ENCODE measurements at places on chromosomes 7 and 10.

DNA sequence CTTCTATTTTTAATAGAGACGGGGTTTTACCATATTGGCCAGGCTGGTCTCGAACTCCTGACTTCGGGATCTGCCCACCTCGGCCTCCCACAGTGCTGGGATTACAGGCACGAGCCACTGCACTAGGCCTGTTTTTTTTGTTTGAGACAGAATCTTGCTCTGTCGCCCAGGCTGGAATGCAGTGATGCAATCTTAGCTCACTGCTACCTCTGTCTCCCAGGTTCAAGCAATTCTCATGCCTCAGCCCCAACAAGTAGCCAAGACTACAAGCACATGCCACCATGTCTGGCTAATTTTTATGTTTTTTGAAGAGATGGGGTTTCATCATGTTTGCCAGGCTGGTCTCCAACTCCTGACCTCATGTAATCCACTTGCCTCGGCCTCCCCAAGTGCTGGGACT is 73.7 kb downstream of the TYW1B start:
- H3K4me1 ChIP-seq, result no peaks in the 10 kb centered on the region
- no peaks in the 10 kb centered on the region for H3K27me3 ChIP-seq
- no peaks in the 10 kb centered on the region for H3K36me3 ChIP-seq
- H3K4me3 ChIP-seq, result no peak overlapping the region
- DNase-seq, result no peak
- no peak overlapping the region for H3K27ac ChIP-seq

GRCh38 chr7:132257253-132257652 is 319.0 kb downstream of the PLXNA4 start:
- DNase-seq, result no peak
- H3K4me1 ChIP-seq, result no peaks in the 10 kb centered on the region
- no peaks in the 10 kb centered on the region for H3K27me3 ChIP-seq
- no peak overlapping the region for H3K27ac ChIP-seq

DNA sequence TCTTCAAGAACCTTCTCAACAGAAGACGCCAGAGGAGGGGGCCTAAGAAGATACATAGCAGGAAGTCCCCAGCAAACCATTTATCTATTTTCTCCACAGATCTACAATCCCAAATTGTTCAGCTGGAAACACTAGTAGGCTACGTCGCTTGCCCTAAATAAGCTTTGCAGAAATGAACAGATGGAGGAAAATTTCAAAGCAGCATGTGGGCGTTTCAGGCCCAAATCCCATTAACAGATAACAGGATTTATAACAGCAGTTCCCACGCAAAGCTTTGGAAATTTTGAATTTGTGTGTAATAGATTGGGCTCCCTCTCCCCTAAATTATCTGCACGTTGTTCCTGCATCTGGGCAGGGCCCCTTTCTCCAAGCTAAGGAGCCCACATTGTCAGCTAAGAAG is 60.6 kb upstream of the FRMD4A start:
- no peak overlapping the region for H3K4me3 ChIP-seq
- no peak for DNase-seq
- H3K27me3 ChIP-seq, result no peaks in the 10 kb centered on the region
- no peaks in the 10 kb centered on the region for H3K4me1 ChIP-seq

DNA sequence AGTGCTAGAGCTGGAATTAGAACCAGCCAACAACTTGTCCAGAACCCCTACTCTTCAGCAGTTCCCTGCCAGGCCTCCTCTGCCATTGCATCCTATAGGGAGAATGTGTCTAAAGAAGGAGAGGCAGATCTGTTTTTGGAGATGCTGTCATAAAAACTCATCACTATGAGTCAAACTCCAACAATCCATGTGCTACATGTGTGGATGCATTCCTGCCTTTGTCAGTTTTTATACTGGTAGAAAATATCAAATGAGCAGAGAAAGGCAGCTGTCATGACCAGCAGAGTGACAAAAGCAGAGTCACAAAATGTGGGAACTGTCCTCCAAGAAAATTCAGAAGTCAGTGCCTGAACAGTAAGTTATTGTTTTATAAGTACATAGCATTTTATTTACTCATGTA is 93.0 kb downstream of the ABLIM1 start:
- H3K27ac ChIP-seq, result no peak overlapping the region
- no peaks in the 10 kb centered on the region for H3K4me1 ChIP-seq
- no peak for DNase-seq
- H3K36me3 ChIP-seq, result no peaks in the 10 kb centered on the region

DNA sequence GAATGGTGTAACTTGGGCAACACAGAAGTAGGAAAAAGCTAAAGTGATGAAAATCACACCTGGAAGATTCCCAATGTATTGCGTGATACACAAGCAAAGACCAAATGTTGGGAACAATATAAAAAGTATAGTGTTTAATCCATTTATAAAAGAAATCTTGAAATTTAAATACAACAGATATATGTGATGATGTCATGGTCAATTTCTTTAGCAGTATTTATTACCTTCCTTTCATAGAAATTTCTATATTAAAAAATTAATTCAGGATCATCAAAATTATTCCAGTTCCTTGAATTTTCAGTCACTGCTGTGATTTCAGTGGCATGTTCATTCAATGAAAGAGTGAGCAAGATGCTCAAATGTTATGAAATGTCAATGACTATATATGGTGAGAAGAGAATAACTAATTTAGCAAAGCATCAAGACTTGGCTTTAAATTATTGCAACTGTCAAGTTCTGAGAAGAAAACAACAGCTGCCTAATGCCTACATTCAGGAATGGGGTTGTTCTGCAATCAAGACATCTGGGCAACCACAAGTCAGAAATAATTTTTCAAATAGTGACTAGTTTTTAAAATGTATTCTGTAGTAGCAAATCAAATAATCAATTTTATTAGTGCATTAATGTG is 308.8 kb downstream of the SEMA3D start:
- H3K27ac ChIP-seq, result no peak overlapping the region
- H3K36me3 ChIP-seq, result no peaks in the 10 kb centered on the region
- no peak overlapping the region for H3K4me3 ChIP-seq
- no peaks in the 10 kb centered on the region for H3K27me3 ChIP-seq
- no peaks in the 10 kb centered on the region for H3K4me1 ChIP-seq

DNA sequence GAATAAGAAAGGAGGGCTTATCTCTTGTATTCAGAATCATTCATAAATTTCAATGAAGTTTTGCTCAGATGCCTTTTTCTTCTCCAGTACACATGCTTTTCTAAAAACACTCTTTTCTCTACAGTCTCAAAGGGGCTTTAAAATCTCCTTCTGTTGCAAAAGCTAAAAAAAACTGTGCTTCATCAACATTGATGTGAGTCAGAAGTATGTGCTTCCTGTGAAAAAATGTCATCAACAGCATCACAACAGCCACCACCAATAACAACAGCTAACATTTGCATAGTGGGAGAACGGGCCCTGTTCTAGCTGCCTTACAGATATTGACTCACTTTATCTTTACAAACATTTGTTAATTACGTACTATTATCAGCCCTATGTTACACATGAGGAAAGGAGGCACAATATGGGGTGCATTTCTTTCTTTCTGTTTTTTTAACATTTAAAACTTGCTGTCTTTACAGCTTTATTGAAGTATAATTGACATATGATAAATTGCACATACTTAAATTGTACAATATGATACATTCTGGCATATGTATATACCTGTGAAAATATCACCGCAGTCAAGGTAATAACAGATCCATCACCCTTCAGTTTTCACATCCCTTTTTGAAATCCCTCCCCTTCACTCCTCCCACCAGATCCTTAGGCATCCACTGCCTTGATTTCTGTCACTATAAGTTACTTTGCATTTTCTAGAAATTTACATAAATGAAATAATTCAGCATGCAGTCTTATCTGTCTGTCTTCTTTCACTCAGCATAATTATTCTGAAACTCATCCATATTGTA is 1605.4 kb upstream of the LRRTM3 start:
- DNase-seq, result no peak
- no peak overlapping the region for H3K4me3 ChIP-seq
- H3K27ac ChIP-seq, result no peak overlapping the region
- H3K27me3 ChIP-seq, result no peaks in the 10 kb centered on the region
- no peaks in the 10 kb centered on the region for H3K4me1 ChIP-seq
